NCI-H146 (cell line): ENCODE measurements at places on chromosomes 7 and 10.

DNA sequence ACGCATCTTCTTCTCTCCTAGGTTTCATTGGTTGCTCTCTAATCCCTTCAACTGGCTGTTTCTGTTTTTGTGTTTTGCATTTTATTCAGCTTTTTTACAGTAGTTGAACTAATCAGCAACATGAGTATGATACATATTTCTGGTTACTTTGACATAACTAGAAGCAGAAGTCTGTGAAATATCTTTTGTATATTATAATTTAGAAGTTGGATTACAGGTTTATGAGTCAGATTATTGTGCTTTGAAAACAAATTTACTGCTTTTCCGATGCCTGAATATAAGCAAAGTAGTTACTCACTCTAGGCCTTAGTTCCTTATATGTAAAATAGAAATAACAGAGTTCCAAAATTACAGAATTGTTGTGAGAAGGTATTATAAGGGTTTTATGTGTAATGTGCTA lies 96.2 kb upstream of the MEOX2 start:
- DNase-seq = no peak

- no peak for DNase-seq
Observed at GRCh38 chr10:35911233-35911632, 269.1 kb upstream of the FZD8 start.

DNA sequence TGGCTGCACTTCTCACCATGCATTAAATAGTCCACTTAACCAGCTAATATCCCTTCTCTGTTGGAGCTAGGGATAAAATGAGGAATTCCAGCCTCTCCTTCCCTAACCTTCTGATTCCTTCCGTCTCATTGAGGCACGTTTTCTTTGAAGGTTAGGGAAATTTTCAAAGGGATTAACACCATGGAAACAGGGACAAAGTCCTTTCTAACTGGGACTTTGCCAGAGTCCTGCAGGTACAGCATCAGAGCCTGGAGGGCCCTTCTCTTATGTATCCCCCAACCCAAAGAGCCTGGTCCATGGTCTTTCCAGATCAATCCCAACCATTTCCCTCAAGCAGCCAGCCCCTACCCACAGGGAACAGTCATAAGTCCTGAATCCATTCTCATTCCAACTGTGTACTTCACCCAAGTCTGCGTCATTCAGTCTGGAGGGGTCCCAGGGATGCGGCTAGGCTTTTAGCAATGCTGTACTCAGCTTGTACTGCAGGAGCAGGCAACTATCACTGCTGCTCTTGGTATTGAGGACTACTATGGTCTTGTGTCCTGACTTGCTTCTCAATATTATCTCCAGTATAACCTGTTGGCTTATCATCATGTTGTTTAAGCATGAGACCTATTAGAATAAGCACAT lies 34.6 kb upstream of the CROT start:
- no peak for DNase-seq

DNA sequence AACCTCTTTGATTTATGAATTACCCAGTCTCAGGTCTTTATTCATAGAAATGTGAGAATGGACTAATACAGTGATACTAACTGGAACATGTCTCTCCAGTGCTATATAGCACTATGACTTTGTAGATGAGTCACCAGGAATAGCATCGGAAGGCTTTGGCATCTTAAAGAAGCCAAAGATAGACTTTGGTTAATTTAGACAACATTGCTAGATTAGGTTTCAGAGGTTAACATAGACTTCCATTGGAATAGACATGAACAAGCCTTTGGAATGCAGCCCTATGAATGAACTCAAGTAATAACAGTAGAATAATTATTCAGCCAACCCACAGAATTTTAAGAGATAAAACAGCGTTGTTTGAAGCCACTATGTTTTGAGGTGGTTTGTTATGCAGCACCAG lies 169.2 kb downstream of the HGF start:
- no peak for DNase-seq

DNA sequence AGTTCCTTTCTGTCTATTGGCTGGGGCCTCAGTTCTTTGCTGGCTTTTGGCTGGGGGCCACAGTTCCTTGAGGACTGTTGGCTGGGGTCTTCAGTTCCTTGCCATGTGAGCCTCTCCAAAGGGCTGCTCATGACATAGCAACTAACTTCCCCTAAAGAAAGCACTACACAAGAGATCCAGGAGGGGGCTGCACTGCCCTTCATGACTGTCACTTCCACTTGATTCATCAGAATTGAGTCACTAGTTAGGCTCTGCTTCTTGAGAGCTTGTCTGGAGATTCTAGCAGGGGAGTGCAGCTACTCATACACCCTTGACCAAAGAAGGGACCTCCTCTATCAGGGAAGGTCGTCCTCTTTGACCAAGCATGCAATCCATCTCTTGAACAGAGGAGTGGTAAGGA lies 38.0 kb upstream of the MKX start:
- no peak for DNase-seq

DNA sequence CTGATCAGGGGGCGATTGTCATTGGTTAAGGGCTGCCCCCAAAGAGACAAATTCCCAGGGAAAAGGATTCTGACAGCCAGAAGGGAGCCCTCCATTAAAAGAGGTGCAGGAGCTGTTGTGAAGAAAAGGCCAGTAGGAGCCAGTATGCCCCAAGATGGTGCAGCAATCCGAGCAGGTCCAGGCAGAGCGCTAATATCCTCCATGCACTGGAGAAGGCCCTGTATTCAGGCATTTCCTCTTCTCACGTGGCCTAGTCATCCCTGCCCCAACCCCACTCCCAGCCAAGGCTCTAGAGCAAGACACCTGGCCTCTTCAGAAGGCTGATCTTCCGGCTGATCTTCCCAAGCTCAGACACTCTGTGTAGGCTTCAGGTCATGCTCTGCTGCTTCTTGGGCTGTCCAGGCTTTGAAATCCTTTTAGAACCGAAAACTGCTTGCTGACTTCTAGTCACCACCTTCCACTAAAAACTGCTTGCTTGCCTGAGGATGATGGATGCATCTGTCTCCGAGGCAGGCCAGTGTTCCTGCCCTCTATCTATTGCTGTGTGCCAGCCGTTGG lies 77.4 kb downstream of the CYP26A1 start:
- no peak for DNase-seq

- DNase-seq = no peak
Observed at GRCh38 chr7:51310131-51310583, 6.5 kb downstream of the COBL start.

GRCh38 chr10:116741391-116742351 lies 695 bp downstream of the HSPA12A start:
- DNase-seq = no peak

- DNase-seq = no peak
Observed at GRCh38 chr7:131625817-131626372, 69.5 kb upstream of the PODXL start.
